Anterior cingulate cortex (tissue), 58 donors: ENCODE measurements at places on chromosomes 7 and 10.
A peak's percentile ranks its signal among the peaks of the same experiment; 100 is the strongest.

GRCh38 chr7:27161214-27161720 is 4.1 kb downstream of the HOXA9 start:
- no peak for DNase-seq

DNA sequence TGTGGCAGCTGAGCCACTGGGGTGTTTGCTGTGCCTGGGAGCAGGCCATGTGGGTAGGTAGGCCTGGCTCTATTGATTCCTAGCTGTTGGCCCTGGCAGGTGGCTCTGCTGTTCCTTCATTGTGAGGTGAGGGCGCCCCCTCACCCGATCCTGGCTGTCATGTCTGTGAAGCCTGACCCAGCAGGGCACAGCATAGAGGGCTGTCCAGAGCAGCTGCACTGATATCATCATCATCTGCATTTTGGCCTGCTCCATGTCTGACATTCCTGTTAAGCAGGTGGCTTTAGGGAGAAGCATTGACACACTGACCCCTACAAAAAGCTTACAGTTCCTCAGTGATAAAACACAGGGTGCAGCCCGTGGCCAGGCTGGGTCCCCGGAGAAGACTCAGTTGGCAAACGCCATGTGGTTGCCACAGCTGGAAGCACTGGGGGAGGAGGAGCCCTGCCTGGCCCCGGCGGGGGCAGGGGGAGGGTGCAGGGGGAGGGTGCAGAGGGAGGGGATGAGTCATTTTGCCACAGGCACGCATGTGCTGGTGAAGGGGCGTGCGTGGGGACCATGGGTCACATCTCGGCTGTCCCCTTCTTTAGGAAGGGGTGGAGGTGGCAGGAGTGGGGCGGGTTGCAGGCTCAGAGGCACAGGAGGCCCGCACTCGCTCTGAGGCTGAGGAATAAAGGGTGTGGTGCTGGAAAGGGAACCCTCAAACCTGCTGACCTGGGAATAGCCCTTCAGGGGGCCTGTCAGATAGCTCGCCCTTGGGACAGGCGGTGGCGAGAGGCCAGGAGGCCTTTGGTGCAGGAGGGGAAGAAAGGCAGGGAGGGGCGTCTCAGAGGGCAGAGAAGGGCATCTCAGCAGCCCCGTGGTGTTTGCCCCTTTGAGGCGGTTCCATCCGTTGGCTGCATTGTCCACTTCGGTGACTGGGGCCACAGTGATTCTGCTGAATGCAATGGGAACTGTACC is 31.6 kb downstream of the IKZF1 start:
- DNase-seq: no peak

DNA sequence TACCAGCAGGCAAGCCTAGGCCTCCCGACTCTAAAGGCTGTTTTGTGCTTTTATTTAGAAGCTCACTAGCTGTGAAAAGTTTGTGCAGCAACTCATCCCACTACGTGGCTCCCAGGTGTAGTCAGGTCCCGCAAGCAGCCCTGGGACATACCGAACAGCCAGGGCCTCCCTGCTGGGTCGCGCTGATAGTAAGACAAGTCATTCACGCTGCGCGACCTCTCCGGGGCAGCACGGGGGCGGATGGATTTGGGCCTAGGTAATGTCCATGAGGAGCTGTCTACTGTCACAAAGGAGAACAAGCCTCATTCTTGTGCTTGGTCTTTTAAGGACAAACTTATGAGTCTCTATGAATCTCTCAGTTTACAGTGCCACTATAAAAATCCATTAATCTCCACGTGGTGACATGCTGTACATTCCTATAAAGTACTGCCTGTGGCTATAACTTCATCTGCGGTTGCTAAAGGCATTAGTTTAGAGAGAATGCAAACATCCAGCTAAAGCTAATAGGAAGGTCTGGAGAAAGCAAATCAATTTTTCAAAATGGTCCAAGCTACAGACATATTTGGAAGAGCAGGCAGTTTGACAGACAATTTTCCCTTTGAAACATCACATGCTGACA is 546.8 kb downstream of the PHTF2 start:
- DNase-seq: no peak

- DNase-seq: no peak
Observed at GRCh38 chr10:102511583-102512274, 8.0 kb downstream of the SUFU start.

DNA sequence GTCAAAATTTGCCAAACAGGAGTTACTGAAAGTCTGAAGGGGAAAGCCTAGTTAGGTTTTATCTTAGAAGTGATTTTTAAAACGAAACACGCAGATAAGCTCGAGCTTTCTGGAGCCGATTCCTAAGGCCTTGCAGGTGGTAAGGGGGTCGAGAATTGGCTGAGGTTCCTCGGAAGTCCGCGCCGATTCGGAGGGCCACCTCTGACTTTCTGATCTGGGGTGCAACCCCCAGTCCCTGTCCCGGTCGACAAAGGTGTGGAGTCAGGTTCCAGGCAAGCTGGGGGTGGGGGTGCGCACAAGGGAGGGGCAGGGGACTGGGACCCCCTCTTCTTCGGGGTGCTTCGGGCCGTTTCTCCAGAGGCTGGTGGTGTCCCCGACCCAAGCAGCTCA is 701 bp upstream of the CUL1 start:
- no peak for DNase-seq

- no peak for DNase-seq
Observed at GRCh38 chr7:39589323-39590111, 23.3 kb downstream of the YAE1 start.

- no peak for DNase-seq
Observed at GRCh38 chr7:72785166-72785955, 42.6 kb downstream of the TYW1B start.

DNA sequence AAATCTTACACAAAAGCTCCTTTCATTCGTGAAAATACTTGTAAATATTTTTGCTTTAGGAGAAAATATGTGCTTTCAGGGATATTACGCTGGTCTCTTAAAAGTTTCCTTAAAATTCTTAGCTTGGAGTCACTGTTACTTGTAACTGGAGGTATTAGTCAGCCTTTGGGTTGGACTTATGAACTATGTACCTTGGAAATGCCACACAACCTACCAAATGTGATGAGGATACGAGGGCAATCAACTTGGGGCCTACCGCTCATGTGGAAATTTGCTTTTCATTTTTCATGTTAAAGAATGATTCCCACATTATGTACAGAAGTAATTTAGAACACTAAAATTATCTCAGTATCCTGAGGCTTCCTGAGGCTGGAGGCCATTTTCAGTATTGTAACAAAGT is 23.1 kb downstream of the SPAM1 start:
- DNase-seq: no peak

- no peak for DNase-seq
Observed at GRCh38 chr10:64175271-64175962, 654.2 kb downstream of the REEP3 start.

DNA sequence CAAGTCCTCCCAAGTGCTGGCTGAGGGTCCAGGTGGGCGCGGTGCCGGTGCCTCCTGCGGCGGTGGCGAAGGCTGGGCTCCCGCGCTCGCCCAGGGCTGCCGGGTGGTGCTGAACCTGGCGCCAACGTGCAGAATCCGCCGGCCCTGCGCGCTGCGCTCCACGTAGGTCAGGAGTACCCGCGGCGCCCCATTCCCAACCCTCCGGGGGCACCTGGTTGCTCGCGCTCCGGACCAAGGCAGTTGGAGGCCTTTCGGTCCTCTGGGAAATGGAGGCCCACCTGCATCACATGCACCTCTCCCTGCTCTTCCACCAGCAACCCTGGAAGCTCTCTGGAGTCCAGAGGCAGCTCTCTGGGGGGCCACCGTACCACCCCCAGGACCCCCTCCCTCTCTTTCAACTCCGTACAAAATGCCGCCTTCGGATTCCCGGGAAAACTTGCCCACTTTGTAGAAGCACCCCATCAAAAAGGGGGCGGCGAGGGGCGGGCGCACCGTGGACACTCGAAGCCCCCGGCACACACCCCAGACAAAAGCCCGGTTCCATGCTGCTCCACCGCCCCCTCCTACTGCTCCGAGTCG is 745 bp downstream of the SLC16A9 start:
- peak; percentile 5 for DNase-seq
